ENCODE measurements at places on chromosomes 5 and 9.

GRCh38 chr5:108619815-108620214, 127.9 kb upstream of the FER start:
- DNase-seq = no peak

- DNase-seq = no peak
These were observed 242.8 kb upstream of the ANKRD55 start for GRCh38 chr5:56475689-56476486.

DNA sequence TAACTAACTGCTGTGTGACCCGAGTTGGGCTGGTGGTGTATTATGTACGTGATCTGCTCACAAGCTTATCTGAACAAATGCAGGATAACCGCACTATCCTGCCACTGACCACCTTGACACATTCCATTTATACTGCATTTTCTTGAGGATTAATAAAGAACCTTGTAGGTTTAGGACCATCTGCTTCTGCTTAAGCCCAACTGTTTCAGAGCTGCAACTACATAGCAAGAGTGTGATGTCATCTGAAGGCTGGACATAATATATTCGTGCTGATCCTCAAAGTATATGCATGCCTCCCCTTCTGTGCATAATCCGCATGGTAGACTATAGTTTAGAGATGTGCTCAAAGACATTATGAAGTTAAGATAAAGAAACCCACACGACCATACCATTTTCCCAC, 435.9 kb downstream of the BNC2 start:
- DNase-seq = peak; percentile 62

- no peak for DNase-seq
These were observed 22.1 kb downstream of the LCP2 start for GRCh38 chr5:170275376-170275994.

DNA sequence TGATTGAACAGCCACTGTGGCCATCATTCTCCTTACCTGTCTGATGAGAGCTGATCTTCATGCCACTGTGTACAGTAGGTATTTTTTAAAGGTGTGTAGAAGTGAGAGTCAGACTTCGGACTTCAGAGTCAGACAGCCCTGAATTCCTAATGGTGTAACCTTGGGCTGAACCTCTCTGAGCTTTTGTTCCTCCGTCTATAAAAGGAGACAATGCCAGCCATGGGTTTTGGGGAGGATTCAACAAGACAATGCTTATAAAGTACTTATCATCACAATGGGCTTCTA, 18.7 kb downstream of the GSN start:
- DNase-seq = no peak

GRCh38 chr5:35092703-35093102, 45.0 kb upstream of the AGXT2 start:
- no peak for DNase-seq

- peak; percentile 38 for DNase-seq
These were observed 203.8 kb upstream of the RAI14 start for GRCh38 chr5:34452170-34452828.

DNA sequence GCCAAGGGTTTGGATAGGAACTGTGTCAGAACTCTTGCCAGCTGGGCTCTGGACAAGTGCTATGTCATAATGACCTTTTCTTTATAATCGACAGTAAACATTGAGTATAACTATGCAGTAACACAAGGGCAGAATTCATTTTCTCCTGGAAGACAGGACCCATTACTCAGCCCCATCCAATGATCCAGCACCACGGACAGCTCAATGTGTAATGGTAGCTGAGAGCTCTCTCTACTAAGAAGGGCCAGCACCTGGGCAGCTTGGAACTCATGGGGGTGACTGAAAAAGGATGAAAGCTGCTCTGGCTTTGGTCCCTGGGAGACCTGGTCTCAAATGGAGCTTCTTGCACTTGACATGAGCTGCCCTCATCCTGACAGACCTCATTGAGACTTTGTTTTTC, 347.8 kb downstream of the TRIM32 start:
- DNase-seq = no peak

DNA sequence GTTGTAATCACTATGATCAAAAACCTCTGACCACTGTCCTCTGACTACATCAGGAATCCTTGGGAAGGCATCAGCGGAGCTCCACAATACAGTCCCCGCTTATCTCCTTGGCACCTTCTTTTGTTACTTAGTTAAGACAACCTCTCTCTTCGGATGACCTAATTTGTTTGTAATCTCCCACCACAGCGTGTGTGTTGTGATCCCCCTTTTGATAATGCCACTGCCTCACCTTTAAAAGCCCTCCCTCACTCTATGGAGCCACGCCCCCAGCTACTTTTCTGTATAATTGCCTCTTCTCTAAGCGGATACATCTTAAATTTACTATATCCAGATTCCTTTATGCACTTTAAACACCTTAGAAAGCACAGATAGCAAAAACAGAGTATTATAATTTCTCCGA, 35.9 kb downstream of the OR2Y1 start:
- no peak for DNase-seq

- DNase-seq = no peak
These were observed 104.6 kb upstream of the MAN2A1 start for GRCh38 chr5:109584986-109585599.

- DNase-seq = peak; percentile 18
These were observed 8.4 kb downstream of the IRX2 start for GRCh38 chr5:2742921-2743679.

DNA sequence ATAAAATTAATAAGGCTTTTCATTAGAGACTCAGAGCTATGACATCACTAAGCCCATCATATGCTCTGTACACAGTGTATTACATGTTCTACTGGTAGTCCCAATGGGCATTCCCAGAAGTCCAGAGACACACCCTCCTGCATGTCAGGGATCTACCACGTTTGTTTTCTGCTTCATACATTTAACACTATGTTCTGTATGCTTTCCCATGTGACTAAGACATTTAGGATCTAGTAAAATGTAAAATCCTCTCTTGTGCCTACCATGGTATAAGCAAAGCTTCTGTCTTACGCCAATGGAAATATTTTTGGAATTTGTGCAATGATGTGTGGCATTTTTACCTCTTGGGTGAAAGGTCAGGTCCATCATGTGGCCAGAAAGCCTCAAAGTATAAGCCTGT, 192.4 kb downstream of the ADAMTSL1 start:
- DNase-seq = peak; percentile 41

GRCh38 chr5:165805756-165806155, 2300.3 kb downstream of the MAT2B start:
- DNase-seq = no peak

DNA sequence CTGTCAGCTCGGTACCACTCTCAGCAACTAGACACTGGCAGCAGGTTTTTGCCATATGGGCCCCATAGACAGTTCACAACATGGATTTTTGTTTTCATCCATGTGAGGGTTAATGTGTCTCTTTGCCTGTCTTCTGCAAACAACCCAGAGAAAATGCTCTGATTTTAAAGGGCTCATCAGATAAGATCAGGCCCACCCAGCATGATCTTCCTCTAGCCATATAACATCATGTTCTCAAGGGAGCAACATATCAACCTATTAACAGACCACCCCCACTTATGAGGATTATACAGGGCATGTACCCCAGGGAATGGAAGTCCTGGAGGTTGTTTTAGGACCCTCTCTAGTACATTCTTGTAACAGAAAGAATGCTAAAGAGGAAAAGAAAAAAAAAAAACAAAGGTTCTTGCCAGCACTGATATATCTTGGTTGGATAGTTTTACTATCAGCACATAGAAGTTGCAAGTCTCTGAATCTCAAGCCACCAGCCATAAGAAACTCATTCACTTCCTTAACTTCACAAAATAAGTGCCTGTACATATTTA, 1015.1 kb downstream of the TLE4 start:
- no peak for DNase-seq

DNA sequence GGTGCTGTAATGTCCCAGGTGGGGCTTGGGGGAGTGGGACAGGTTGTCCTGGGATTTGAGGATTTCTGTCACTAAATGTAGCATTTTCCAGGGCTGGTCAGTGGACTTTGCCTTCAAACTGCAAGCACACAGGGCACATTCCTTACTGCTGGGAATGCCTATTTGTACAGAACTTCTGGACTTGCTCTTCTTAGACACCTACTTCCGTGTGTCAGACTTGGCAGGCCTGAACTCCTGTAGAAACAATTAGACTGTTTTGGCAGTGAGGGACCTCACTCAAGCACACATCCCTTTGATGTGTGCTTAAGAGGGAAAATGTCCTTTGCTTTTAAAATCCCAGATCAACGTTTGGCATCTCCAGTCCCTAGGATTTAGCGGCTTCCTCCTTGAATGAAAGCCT, 192.2 kb downstream of the PAPPA start:
- no peak for DNase-seq

DNA sequence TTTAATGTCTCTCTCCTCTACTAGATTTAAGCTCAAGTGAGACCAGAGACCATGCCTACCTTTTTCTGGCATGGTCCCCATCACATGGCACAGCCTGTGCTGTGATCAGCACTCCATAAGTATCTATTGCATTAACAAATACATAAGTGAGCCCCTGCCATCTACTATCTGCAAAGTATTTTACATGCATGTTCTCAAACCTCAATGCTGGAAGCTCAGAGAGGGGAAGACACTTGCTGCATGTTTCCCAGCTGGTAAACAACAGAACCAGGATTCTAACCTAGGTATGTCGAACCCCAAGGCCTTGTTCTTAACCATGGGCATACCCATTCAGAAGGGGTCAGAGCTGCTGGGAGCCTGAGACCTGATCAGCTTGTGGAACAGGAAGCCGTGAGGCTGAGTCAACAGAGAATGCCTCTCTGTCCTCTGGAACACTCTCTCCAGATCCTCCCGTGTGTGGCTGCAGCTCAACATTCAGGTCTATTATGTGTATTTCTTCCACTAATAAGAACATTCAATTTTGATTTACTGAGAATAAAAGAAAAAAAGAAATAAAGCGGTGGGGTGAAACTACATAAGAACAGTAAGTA, 232.5 kb upstream of the MSX2 start:
- DNase-seq = no peak

DNA sequence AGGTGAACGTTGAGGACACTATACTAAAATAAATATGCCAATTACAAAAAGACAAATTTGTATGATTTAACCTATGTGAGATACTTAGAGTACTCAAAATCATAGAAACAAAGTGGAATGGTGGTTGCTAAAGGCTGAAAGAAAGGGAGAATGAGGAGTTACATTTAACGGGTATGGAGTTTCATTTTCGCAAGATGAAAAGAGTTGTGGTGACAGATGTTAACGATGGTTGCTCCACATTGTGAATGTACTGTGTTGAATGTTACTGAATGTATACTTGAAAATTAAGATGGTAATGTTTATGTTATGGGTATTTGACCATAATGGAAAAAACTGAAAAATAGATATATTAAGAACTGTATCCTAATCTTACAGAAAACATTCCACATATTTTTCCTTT, 51.3 kb upstream of the MOCS2 start:
- DNase-seq = no peak

DNA sequence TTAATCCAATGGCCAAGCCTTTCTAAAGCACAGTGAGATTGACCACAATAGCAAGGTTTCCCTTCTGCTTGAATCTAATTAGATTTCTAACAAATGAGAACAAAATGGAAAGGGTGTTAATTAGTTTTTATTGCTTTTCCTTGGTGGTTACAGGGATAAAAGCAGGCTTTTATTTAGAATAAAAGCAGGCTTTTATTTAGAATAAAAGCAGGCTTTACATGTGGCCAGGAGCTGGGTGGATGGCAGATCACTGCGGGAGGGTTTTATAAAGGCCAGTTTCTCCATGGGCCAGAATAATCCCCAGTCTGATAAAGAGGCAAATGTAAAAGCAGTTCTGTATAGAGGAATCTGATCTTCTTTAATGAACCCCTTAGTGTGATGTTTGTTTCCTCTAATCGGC, 470.2 kb downstream of the TMEM232 start:
- no peak for DNase-seq

GRCh38 chr5:144247131-144247530, 76.5 kb downstream of the KCTD16 start:
- no peak for DNase-seq

DNA sequence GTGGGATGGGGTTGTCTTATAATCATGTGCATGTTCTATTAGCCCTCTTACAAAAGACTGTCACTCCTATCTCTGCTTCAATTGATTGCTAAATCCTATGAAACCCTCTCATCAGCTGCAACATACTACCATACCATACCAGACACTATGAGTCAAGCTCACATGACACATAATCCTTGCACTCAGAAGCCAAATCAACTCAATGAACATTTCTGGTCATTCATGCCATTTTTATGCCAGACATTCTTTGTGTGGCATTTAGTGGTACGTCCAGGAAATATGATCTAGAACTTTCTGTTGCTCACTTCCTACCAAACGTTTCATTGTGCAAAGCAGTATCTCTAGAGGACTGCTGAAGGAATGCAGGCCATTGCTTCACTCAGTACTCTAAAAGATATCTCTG, 159.2 kb upstream of the GNA14 start:
- peak; percentile 73 for DNase-seq

GRCh38 chr5:30453168-30453567, 740.3 kb upstream of the CDH6 start:
- no peak for DNase-seq

DNA sequence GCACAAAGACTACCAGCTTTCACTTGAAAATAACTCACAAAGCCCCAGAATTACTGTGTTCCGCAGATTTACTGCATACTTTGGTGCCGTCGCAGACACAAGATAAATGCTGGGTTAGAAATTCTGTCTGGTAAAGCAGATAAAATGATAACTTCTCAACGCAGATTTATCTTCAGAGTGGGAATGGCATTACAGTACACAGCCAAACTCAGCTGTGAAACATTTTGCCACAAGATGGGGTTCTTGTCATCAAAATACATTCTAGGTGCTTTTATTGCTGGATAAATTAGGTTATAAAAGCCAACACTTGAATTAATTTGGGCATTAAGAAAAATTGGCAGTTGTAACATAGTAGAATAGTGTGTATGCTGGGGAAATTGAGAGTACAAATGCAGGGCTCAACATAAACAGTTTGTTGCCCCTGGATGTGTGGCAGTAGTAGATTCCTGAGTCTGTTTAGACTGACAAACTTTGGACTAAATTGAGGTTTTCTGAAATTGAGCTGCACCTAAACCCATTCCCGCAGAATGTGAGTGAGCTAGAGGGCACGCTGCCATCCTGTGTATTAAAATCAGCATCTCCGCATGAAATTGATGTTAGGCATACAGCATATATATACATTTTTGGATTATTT, 61.1 kb downstream of the LMNB1 start:
- peak; percentile 34 for DNase-seq

GRCh38 chr5:77239126-77239741, 28.8 kb downstream of the PDE8B start:
- DNase-seq = peak; percentile 10
